ENCODE measurements at places on chromosomes 16 and 17. TPM values are rescaled to one million over a fixed set of nuclear protein-coding genes. Genes with fewer than 3 reads are reported as not detected.

GRCh38 chr17:53219821-53220220, 602.9 kb upstream of the KIF2B start:
- DNase-seq = no peak

- DNase-seq = peak; percentile 84
Measured at GRCh38 chr17:72580321-72581127, 459.7 kb downstream of the SOX9 start.

GRCh38 chr16:19717741-19718623, at the start of the genes IQCK and KNOP1:
TSS of gene IQCK (plus strand) at chr16:19718271. CDS start at chr16:19718307, 36 bp downstream.
TSS of gene KNOP1 (minus strand) at chr16:19718227. CDS start at chr16:19715035, 3,192 bp downstream.
- peak; percentile 92 for DNase-seq

- DNase-seq = no peak
Measured at GRCh38 chr17:50891577-50891989, 25.4 kb upstream of the TOB1 start.

DNA sequence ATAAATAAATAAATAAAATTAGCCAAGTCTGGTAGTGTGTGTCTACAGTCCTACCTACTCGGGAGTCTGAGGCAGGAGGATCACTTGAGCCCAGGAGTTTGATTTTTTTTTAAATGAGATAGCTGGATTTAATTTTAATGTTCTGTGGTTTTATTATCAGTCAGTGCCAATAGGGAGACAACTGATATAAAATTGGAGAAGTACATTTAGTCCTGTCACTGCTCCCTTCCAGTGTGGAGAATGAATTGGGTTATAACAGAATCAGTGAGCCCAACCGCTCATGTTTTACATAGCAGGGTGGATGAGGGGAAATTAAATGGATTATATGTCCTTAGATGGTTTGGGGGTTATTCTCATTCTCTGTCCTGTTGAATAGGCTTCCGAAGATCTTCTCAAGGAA, 6.2 kb downstream of the NME1 start:
- DNase-seq = no peak

DNA sequence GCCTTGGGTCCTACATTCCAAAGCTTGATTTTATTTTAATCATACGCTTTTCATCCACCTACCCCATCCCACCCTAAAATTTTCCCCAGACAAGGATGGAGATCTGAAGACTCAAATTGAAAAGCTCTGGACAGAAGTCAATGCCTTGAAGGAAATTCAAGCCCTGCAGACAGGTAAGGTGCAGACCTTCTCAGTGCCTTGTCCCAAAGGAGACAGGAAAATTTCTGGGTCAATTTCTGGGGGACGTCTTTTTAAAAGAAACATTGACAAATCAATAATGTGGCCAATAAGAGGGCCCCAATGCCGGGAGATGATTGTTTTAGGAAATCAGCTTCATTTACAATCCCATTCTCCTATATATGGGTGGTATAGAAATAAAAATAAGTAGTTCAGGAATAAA, 5.7 kb downstream of the CLEC3A start:
- no peak for DNase-seq

DNA sequence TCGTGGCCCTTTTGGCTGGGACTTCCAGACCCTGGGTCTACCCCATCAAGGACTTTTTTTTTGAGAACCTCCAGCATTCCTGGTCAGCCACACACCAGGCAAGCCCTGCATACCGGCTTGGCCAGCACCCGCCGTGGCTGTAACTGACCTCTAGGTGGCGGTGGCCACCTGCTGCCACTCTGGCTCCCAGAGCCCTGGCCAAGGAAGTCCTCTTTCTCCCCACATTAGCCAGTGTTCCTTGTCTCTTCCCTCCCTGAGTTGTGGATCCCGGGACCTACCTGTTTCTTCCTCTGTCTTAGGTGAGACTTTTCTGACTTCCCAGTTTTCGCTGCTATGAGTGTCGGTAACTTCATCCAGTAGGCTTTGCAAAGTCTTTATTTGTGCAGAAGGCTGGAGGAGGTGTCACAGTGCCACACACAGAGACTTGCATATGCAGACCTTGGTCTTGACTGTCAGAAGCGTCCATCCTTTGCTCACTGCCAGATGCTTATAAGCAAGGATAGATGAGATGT, 348.3 kb downstream of the CPPED1 start:
- peak; percentile 78 for DNase-seq

- no peak for DNase-seq
Measured at GRCh38 chr17:73198201-73198929, 5.5 kb downstream of the COG1 start.

The HOXB1 gene
- not detected for total RNA-seq

DNA sequence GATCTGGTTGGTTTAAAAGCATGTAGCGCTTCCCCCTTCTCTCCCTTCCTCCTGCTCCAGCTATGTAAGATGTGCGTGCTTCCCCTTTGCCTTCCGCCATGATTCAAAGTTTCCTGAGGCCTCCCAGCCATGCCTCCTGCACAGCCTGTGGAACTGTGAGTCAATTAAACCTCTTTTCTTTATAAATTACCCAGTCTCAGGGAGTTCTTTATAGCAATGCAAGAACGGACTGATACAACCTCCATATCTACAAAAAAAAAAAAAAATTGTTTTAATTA, 16.6 kb upstream of the PDXDC1 start:
- DNase-seq = no peak

The MMD gene
- 11.9 TPM for total RNA-seq

GRCh38 chr17:55254375-55254774, 10.4 kb upstream of the HLF start:
- no peak for DNase-seq

GRCh38 chr17:29683481-29683880, 60.8 kb upstream of the CORO6 start:
- no peak for DNase-seq

- no peak for DNase-seq
Measured at GRCh38 chr17:36726199-36726598, 124.8 kb downstream of the MRM1 start.

The MSRB1 gene
- total RNA-seq = 61.1 TPM

The G6PC1 gene
- 4.0 TPM for total RNA-seq

The LPO gene
- not detected for total RNA-seq
